Purkinje cell (primary cell): ENCODE measurements at places on chromosomes 5 and 9. TPM values are rescaled to one million over a fixed set of nuclear protein-coding genes. Genes with fewer than 3 reads are reported as not detected.

Gene DAB2
- polyA plus RNA-seq = 27.8 and 35.2 TPM in 2 replicates

Gene EPB41L4A
- 0.22 and 0.92 TPM in 2 replicates for polyA plus RNA-seq

Gene LHX3
- polyA plus RNA-seq = not detected in 2 replicates

Gene NEUROG1
- polyA plus RNA-seq = not detected in 2 replicates

Gene MLANA
- polyA plus RNA-seq = 0.93 TPM in 1 of 2 replicates, not detected in the other
